Frontal cortex (tissue), 4 donors: ENCODE measurements at places on chromosomes 16 and 17. TPM values are rescaled to one million over a fixed set of nuclear protein-coding genes. Genes with fewer than 3 reads are reported as not detected.

DNA sequence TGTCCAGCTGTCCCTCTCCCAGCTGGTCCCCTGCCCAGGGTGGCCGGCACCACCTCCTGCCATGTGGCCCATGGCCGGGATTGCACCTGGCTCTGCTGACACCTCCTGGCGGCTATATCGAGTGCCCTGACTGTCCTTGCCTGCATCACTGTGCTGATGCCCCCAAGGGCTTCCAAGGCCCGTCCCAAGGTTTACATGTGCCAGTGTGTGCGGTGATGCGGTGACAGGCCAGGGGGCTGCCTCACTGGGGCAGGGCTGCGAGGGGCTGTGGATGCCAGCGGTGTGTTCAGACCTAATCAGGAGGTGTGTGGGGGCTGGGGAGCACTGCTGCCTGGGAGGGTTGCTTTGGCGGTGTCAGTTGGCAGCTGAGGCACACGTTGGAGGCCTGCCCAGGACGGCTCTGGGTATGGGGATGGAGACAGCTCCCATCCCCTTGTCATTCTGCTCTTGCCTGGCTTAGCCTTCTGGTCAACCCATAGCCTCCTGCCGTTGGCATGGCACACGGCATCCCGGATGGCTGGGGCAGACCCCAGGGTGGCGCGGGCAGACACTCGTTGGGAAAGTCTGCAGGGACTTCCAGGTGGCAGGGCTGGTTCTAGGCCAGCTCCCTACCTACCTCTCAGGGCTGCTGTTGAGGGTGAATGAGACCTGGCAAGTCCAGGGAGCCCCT, 5.5 kb downstream of the MAP2K3 start:
- no peak for DNase-seq

GRCh38 chr16:69741519-69741918, 13.2 kb downstream of the NOB1 start:
- peak; percentile 28 for DNase-seq

GRCh38 chr17:47967607-47968252, 3.2 kb upstream of the CDK5RAP3 start:
- no peak for DNase-seq

GRCh38 chr17:51718983-51719382, 439.5 kb downstream of the CA10 start:
- no peak for DNase-seq

DNA sequence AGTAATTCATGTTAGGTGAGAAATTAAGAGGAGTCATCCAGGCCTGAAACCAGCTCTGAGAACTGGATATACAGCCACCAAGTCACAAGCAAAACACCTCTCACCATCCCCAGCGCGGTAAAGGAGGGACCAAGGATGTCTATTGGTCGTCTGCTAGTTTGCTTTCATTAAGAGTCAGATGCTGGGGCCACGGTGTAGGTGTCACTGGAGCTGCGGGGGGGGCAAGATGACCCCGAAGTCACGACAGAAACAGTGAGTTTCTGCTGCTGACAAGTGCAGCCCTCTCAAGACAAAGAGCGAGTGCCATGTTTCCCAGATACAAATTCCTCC, 790 bp downstream of the NCBP3 start:
- no peak for DNase-seq

Gene CASKIN1
- 15.9 TPM for total RNA-seq
